ENCODE measurements at places on chromosomes 3 and 15.

GRCh38 chr3:33977227-33977626, 178.8 kb downstream of the PDCD6IP start:
- DNase-seq, result no peak

DNA sequence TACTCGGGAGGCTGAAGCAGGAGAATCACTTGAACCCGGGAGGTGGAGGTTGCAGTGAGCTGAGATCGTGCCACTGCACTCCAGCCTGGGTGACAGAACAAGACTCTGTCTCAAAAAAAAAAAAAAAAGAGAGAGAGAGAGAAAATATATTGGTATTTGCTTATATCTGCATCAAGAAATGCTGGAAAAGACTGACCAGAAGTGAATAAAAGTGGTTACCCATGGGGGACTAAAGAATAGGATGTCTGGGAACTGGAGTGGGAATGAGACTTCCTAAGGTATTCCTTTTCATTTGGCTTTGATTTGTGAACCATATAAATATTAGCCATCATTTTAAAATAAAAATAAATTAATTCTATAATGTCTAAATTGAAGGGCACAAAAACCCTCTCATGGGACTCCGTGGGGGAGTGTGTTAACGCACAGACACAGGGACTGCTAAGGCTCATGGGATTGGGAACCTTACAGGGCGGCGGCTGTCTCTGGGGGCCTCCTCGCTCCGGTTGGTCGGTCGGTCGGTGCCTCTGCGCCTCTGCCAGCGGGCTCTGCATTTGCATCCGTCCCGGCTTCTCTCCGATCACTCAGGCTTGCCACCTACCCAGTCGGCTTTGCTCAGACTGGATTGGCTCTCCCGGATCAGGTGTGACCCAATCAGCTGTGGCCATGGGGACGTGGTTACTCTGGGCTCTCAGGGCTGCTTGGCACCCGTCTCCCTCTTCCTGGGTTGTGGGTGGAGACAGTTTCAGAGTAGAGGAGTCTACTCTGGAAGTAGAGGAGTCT, 12.7 kb upstream of the TSPAN3 start:
- peak; percentile 25 for DNase-seq

DNA sequence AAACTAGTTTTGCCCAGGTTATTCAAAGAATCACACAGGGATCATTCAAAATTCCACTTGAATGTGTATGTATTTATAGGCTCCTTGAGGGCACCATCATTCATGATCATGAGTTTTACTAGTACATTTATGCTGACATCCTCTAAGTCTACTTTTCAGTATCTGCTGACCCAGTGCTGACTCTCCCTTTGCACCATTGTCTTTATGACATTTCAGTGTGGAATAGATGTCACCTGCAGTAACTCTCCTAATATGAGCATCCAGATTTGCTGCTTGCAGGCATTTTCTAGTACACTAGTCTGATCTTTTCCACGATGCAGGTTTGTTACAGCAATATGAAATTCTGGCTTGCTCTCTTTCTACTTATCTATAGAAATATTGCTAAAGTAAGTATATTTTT, 1603.5 kb downstream of the SI start:
- no peak for DNase-seq

DNA sequence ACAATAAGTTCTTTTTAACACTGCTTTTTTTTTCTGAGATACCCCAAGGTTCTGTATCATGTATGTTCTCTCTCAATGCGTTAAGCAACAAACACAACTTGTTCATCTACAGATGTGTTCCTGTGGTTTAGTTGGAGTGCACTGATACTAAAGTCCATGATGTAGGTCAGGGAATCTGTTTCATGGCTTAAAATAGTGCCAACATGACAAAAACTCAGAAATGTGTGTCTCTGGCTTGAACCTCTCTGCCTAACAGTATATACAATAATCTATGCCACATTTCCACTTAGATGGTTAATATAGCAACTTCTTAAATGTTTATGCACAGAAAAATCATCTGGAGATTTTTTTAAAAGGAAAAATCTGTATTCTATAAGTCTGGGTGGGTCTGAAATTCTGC, 51.1 kb downstream of the TM4SF18 start:
- no peak for DNase-seq

DNA sequence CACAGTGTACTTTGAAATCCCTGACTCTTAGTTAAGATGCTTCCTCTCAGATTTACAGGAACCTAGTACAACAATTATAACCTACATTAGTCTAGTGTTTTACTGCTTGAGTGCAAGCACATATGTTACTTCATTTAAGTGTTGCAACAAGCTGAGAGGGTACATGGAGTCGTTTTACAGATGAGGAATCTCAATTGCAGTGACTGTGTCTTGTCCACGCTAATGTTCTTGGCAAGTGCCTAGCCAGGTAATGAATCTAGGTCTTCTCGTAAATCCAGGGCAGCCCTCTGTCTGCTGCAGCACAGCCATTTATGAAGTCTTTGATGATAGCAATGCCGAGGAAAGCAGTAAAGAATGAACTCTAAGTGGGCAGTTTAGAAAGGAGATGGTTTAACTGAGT, 384.4 kb upstream of the ARPP21 start:
- no peak for DNase-seq

GRCh38 chr15:89130201-89130600, 41.9 kb downstream of the ABHD2 start:
- no peak for DNase-seq

GRCh38 chr15:71154607-71155200, 39.4 kb downstream of the THSD4 start:
- no peak for DNase-seq

DNA sequence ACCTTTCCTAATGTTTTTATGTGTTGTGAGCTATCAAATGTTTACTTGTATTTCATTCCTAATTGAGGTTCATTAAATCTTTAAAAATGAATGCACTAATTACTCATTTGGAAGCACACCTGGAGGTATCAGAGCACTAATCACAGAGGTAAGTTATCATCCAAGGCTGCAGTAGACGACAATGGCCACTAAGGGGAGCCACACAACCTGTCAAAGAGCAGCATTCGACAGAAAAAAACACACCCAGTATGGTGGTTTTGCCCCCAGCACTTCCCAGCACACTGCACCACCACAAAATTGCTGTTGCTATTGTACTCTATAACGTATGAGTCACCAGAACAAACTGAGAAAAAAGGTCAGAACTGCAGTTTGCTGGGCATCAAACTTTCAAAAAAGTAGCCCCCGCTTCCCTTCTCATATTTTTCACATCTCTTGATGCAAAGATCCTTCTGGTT, 205.9 kb upstream of the IGF1R start:
- DNase-seq, result no peak
